ENCODE measurements at places on chromosomes 7 and 10.

- no peak for DNase-seq
Observed at GRCh38 chr10:22183771-22184461, 33.9 kb downstream of the EBLN1 start.

DNA sequence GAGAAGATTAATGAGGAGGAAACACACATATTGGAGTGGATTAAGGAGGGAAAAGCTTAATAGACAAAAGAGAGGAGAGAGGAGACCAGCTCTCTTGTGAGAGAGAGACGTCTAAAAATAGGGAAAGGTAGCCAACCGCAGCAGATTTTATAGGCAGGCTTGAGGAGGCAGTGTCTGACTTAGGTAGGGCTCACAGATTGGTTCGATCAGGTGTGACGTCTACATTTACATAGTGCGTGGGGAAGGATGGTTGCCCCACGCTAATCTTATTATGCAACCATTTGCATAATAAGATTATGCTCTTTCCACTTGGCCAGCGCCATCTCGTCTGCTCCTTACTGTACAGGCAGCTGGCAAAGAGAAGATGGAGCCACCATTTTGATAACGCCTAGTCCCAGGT, 122.0 kb downstream of the MARCHF5 start:
- DNase-seq: no peak

- DNase-seq: no peak
Observed at GRCh38 chr7:191105-191980, 1.0 kb upstream of the FAM20C start.

DNA sequence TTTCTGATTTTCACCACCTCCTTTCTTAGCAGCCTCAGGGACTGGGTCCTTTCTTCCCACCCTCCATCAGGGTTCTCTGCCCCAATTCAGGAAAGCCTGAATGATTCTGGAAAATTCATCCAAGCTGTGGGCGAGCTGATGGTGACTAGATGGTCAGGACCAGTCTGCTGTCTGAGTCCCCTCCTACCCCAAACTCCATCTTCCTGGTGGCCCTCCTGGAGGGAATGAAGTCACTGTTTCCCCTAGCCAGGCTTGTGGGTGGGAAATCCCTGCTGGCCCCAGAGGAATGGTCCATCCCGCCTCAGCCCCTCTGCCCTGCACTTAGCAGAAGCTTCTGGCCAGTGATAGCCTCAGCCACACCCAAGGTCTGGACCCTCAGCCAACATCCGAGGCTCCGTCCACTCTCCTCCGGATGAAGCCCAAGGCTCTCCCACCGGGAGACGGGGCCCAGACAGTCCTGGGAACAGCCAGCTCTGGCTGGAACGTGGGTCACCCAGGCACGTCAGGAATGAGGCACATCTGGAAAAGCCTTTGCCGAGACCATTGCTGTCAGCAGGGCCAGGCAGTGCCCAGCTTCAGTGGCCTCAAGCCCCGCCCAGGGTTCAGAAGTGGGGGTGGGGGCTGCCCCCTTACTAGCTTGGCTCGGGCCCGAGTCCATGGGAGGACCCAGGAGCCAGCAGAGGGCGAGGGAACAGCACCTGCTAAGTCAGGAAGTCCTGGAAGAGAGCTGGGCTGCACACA, 4.0 kb upstream of the AQP1 start:
- DNase-seq: no peak

DNA sequence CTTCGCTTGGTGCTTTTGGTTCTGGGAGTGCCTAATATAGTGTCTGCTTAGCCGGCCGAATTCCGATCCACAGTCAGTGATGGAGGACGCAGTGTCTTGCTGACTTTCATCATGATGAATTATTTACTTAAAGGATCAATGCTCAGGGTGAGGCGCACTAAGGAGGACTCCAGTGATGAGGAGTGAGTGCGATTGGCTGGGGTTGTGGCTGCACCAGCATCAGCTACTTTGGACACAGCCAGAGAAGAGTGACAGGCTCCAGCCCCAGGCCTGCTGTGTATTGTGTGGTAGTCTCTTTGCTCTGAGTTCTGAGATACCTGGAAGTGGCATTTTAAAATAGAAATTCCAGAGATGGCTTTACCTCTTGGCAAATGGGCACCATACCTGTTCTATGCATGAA, 73.3 kb upstream of the ANLN start:
- DNase-seq: no peak

DNA sequence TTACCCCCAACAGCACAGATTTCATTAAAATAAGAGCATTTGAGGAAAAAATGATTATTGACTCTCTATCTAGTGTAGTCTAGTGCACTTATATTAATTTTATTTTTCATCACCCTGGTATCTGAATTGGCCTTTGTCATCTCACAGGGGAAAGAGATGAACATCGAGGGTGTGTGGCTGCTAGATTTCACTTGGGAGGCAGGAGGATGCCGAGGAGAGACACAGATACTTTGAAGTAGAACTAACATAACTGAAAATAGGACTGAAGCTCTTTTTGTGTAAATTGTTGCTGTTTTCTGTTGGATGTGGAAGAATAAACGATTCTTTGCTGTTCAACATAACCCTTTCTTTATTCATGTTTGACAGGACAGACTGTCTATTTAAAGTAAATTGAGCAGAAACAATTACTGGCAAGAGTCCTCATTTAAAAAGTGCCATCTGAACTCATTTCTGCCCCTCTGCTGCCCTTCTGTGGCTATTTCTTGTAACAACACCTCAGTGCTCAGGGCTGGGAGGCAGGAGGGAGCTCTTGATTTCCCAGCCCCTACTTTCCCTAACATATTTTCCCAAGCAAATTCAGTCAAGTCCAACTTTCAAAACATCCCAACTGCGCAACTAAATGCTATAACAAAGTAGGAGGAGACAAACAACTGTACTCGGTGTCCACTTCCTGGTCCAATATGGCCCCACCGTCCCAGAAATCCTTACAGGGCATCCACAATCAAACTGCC, 15.6 kb downstream of the LYZL1 start:
- no peak for DNase-seq

GRCh38 chr10:103549349-103549685, 55.8 kb downstream of the NEURL1 start:
- no peak for DNase-seq

DNA sequence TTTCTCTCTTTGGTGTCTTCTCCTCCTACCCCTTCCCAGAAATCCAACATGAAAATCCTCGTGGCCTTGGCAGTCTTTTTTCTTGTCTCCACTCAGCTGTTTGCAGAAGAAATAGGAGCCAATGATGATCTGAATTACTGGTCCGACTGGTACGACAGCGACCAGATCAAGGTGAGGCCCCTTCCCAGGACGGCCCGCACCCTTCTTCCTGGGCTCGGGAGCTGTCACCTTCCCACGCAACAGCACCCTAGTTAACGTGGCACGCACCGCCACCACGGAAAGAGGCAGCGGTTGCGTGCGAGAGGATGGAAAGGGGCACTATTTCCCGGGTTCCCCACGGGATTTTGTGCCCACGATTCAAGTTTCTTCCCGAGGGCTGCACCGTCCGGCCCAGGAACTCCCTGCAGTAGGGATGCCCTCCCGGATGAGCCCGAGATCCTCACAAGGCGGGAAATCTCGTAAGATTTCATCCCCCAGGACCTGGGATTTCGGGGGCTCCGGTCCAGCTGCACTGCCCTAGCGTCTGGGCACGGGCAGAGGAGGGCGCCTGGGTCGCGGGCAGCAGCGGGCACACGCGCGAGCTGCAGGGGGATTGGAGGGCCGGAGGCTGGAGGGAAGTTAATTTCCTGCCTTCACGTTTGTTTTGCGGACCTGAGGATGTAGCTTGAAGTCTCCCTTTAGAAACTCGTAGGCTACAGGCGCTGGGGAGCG, 834 bp downstream of the TAC1 start:
- DNase-seq: no peak

- no peak for DNase-seq
Observed at GRCh38 chr10:38038932-38039245, 28.4 kb downstream of the ZNF33A start.

DNA sequence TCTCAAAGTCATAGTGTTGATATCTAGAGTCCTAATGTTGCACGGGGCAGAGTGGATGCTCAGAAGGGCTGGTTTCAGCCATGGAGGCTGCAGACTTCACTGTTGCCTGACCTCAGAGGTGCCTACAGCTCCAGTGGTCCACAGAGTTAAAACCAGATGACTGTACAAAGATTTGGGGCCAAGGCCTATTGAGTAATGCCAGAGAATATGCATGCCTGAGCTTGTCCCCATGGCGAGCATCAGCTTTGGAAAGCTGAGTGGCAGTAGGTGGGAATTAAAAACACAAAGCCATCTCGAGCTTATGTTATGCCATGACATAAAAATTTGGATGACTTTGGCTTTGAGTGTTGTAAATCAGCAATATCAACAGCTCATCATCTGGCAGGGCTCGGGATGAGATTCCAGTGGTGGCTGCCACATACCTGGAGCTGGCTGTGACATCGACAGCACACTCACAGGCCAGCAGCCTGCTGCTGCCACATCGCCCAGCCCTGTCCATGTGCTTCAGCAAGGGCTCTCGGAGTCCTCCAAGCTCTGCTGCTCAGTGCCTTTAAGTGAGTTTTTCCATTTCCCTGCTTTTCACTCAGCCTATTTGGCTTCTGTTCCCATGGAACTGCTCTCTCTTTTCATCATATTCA, 379.6 kb downstream of the TNS3 start:
- DNase-seq: no peak

DNA sequence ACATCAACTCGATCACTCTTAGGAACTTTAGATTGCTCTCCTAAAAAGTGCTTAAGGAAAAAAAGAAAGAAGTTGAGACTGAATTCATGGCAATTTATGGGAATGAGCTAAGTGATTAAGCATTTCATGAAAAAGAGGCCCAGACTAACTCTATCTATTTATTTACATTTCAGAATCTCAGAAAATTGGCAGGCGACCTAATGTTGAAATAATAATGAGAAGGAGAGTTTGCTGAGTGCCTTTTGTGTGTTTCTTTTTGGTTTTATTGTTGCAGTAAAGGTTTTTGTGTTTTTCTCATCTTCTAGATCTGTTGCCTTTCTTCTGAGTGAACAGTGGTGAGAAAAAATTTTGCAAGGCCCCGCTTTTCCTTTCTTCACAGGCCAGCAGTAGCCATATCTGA, 3.8 kb downstream of the GRK5 start:
- DNase-seq: no peak

DNA sequence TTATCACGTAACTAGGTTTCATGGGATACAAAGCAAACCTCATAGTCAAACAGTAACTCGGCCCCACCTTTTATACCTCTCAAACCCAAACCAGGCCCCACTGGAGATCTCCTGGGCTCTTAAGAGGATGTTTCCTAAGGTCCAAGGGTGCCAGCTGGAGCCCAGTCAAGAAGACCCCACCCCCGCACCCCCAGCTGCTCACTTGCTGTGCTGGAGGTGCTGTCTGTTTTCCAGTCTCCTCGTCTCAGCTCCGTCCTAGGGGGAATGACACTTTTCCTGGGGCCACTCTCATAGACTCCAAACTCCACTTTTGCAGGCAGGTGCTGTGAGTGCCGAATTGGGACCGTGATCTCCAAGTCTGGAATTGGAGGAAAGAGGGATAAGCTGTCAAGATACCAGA, 22.7 kb upstream of the TM9SF3 start:
- no peak for DNase-seq

GRCh38 chr10:31130406-31130805, 98.7 kb upstream of the ZNF438 start:
- no peak for DNase-seq

DNA sequence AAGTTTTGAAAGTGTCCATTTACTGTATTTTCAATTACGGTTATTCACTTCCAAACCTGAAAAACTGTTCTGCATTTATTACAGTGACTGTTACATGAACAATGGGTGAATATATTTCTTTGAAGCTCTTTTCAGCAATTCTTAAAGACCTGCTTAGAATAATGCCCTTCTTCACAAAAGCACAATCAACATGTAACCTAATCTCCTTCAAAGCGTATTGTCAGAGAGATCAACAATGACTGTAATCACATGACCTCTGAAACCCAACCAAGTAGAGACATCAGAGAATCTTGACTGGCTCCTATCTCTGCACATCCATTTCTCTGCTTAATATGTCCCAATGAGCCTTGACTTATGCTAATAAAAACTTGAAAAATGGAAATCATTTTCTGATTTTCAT, 126.7 kb downstream of the NRCAM start:
- no peak for DNase-seq

GRCh38 chr10:34092891-34093290, 722.2 kb downstream of the PARD3 start:
- no peak for DNase-seq

- DNase-seq: no peak
Observed at GRCh38 chr10:43820663-43821062, 172.0 kb upstream of the ZNF32 start.

DNA sequence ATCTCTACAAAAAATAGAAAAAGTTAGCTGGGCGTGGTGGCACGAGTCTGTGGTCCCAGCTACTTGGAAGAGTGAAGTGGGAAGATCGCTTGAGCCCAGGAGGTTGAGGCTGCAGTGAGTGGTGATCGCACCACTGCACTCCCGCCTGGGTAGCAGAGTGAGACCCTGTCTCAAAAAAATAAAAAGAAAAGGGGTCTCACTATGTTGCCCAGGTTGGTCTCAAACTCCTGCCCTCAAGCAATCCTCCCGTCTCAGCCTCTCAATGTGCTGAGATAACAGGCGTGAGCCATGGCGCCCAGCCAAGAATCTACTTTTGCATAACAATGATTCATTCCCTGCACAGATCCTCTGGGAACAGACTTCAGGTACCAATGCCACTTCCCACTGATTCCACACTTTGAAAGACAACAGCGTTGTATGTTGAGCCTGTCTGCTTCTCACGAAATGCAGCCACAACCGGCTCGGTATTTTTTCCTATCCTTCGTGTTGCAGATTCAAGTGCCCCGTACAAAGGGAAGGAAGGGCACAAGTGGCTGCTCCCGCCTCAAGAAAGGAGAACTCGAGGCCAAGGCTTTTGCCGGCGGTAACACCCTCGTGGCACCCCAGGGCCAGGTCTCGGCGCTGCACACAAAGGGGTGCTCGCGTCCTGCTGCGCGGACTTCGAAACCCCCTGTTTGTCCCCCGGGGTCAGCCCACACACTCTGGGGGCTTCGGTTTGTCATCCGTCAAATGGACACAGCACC, 745 bp downstream of the DAGLB start:
- DNase-seq: peak; percentile 9

- no peak for DNase-seq
Observed at GRCh38 chr10:7592627-7593026, 74.1 kb downstream of the ITIH5 start.

- no peak for DNase-seq
Observed at GRCh38 chr7:18457832-18458231, 37.7 kb upstream of the HDAC9 start.

DNA sequence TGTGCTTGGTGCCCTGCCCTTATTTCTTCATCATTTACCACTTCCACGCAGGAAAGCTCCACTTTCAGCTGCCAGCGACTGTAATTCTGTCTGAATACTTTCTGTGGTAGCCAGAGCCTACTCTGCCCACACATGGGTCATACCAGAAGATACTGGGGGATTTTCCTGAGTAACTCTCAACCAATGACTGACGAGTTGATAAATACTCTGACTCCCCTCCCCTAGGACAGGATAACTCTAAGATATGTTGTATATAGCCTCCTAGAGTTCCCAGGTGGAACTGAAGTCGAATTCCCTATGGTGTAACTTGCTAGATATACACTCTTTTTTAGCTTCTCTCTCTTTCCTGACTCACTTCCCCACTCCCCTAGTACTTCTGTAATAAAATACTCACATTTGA, 29.8 kb downstream of the SEM1 start:
- no peak for DNase-seq

All from effector CD4-positive, alpha-beta T cell (primary cell).